ENCODE measurements at places on chromosomes 3 and 15.

GRCh38 chr3:71300951-71301393 is 282.6 kb downstream of the FOXP1 start:
- no peak for DNase-seq

GRCh38 chr3:38616658-38617057 is 32.8 kb downstream of the SCN5A start:
- DNase-seq = no peak

GRCh38 chr3:193499136-193499770 is 55.4 kb downstream of the ATP13A4 start:
- no peak for DNase-seq

GRCh38 chr15:92636908-92637481 is 18.6 kb downstream of the FAM174B start:
- no peak for DNase-seq

DNA sequence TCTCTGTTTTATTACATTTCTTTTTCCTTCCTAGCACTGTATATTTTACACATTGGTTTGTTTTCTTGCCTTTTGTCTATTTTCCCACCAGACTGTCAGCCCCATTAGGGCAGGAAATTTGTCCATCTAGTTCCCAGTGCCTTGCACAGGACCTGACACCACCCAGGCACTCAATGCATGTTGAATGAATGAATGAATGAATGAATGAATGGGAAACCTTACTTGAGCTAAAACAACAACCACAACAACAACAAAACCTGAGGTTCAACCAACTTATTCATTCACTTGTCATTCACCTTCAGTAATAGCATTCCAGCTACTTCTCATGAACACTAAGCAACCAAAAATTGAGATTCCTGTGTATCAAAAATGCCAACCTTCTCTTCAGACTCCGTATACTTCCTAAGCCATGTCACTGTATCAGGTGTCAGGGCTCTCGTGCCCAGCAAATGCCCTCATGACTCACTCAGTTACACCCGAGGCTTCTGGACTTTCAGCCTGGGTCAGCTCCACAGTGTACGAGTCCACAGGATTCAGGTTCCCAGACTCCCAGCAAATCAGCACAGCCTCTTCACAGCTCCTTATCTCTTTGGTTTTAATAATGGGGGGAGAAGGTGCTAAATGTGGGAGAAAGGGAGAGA is 37.3 kb downstream of the FSD2 start:
- no peak for DNase-seq

- DNase-seq = no peak
Observed at GRCh38 chr15:78155355-78155939, 6.3 kb downstream of the IDH3A start.

DNA sequence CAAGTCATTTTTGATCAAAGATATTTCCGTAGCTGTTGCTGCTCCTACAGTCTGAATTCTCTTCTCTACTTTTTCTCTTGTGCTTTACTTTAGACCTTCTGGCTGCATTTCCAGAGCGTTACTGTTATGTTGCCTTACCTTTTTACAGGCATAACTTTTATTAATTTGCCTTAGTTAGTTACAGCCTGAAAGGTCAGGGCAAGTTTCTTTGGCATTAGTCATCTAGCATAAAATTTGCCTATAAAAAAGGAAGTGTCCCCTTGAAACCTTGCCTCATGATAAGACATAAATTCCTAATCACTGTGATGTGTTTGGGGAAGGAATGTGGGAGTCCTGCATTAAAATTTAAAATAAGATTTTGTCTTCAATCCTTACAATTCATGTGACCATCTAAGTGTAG is 618.5 kb downstream of the NR2F2 start:
- no peak for DNase-seq

DNA sequence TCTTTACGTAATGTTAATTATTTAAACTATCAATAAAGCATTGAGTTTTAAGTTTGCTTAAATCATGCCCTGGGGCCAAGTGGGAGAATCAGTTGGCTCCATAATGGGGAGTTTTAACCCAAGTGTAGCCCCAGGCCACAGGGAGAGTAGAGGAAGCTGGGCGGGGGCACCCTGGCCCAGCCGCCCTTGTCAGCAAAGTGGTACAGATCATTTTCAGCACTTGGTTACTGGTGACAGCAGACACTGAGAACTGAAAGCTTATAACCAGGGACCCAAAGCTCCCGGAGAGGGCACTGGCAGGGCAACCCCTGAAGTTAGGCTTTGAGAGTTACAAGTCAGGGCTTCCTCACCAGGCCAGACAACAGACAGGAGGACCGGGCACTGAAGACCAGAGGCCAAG is 90.6 kb downstream of the SEMA5B start:
- DNase-seq = no peak

DNA sequence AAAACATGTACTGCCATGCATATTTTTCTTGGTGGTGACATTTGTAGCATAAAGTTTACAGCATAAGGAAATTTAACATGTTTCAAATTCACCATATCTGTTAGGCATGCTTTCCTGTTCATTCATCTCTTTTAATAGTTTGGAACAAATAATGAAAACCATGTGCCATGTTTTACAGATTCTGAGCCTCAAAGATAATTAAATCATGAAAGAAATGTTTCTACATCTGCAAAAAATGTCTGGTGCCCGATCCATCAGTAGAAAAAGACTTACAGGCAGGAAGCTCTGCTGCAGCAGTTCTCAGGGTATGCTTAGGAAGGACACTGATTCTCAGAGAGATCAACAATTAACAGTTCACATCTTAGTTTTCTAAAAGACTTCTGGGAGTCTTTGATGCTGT is 316.2 kb downstream of the IL5RA start:
- no peak for DNase-seq

DNA sequence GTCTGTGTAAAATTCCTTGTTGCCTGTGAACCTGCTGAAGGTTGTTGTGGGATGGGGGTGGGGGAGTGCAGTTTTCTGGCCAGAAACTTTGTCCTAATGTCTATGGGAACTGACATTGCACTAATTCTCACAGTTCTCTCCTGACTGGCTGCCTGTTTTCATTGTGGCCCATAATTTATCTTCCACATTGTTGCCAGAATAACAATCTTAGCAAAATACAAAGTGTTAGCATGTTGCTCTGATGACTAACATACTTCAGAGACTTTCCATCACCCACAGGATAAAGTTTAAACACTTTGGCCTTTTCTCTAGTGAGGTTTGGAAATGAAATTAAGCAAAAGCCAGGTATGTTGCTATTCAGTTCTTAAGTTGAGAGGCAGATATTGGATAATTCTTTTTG is 81.4 kb upstream of the TBC1D5 start:
- no peak for DNase-seq

DNA sequence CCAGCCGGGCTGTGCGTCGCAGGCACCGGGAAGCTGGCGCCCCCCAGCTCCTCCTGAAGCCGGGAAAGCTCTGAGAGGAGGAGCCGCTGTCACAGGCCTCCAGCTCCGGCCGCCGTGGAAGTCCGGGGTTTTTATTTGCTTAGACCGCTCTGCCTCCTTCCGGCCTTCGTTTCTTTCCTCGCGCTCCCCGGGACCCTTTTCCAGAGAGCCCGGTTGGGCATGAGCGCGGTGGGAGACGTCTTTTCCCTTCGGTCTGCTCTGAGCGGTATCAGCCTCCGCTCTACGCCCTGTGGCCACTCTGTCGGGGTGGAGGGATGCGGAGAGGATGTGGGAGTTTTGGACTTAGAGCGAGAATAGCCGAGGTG is 559 bp downstream of the SENP5 start:
- no peak for DNase-seq

GRCh38 chr3:8665407-8665896 is 20.9 kb upstream of the SSUH2 start:
- DNase-seq = no peak

DNA sequence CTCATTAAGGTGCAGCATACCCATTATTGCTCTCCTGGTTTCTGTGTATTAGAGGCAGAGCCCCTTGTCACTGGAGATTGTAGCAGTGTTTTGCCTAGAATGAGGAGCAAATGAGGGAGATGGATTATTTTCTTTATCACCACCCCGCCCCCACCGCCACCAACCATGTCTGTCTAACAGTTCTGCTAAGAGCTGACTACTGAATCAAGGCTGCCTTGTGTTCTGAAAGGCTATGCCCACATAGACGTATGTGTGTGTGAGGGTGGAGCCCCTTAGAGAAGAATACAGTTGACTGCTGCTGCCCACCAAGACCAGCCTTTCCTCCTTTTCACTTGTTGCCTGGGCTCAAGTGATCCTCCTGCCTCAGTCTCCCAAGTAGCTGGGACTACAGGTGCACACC is 47.4 kb downstream of the RAD54L2 start:
- DNase-seq = no peak

DNA sequence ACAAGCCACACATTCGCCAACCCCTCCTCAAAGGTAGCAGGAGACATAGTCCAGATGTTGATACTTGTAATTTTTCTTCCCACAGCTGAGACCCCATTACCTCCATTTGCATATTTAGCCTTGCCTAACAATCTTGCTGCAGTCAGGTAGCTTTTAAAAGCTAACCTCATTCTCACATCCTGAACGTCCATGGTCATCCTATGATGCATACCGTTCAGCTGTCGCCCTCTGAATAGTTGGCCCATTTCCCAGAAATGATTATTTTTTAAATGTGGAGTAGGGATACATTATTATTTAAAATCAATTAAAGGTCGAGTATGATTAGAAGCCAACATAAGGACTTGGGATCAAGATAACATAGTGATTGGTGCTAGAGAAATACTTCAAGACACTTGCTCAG is 165.0 kb downstream of the MEX3B start:
- no peak for DNase-seq

- peak; percentile 21 for DNase-seq
Observed at GRCh38 chr3:70716832-70717231, 404.4 kb upstream of the MDFIC2 start.

GRCh38 chr3:70919661-70920060 is 607.2 kb upstream of the MDFIC2 start:
- no peak for DNase-seq

DNA sequence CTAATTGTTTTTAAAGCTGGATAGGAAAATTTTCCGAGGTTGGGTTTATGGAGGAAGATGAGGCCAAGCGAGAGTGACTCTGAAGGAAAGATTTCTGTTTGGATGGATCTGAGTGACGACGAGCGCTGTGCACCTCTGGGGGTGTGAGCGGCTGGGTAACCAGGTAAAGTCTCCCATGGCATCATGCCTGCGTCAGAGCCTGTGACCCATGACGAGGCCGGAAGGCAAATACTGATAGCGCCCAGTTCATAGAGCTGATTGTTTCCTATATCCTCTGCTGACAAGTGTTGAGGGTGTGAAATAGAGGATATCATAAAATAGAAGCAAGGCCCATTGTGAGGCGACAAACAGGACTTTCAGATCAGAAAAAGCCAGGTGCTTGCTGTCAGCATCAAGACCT is 33.7 kb upstream of the MAGEF1 start:
- DNase-seq = no peak

DNA sequence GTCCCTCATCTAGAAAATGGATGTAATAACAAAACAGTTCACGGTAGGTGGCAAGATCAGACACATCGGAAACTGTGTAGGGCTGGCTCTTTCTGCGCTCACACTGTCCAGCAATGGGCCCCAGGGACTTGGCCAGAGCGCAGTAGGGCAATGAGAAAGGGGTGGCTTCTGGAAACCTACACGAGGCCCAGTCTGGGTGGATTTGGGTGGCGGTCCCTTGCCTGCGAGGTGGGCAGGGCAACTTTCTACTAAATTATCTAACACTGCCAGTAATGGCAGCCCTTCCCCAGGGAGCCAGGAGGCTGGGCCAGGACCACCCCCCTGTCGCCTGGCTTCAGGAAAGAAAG is 2.1 kb upstream of the TNK2 start:
- no peak for DNase-seq

DNA sequence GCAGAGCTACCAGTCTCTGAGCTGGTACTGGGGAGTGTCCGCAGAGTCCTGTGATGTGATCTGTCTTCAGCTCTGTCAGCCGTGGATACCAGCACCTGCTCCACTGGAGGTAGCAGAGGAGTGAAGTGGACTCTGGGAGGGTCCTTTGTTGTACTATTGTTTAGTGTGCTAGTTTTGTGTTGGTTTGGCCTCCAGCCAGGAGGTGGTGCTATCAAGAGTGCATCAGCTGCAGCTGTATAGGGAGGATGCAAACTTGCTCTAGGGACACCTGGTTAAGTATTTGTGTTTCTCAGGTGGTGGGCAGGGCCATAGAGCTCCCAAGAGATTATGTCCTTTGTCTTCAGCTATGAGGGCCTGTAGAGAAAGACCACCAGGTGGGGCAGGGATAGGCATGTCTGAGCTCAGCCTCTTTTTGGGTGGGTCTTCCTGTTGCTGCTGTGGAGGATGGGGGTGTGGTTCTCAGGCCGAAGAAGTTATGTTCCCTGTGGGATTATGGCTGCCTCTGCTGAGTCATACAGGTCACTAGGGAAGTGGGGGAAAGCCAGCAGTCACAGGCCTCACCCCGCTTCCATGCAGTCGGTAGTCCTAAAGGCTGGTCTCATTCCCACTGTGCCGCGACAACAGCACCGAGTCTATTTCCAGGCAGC is 443.2 kb upstream of the TBL1XR1 start:
- no peak for DNase-seq

- no peak for DNase-seq
Observed at GRCh38 chr3:136992115-136992514, 34.3 kb downstream of the IL20RB start.

GRCh38 chr3:155549087-155549486 is 195.8 kb downstream of the PLCH1 start:
- DNase-seq = no peak

- DNase-seq = peak; percentile 49
Observed at GRCh38 chr3:11155341-11156025, 1.2 kb downstream of the HRH1 start.

GRCh38 chr3:184908859-184909258 is 96.9 kb downstream of the VPS8 start:
- no peak for DNase-seq

GRCh38 chr3:107241217-107241616 is 136.0 kb upstream of the CCDC54 start:
- DNase-seq = no peak

GRCh38 chr3:5427021-5427420 is 239.5 kb downstream of the EDEM1 start:
- no peak for DNase-seq

GRCh38 chr15:70171256-70171886 is 73.7 kb upstream of the TLE3 start:
- no peak for DNase-seq

DNA sequence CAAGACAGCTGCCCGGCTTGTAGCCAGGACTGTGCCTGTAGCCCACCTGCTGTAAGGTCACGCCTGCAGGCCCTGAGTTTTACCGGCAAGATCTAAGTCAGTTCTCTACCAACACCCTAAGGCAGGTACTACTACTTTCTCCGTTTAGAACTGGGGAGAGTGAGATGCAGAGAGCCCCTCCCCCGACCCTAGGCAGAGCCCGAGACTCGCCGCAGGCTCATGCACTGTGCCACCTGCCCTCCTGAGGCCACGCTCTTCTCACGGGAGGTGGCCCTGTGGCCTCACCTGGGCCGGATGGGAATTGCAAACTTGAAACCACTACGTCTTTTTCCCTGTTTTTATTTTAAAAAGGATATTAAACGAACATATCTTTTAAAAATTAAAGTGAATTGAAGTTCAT is 36.9 kb upstream of the PCSK6 start:
- no peak for DNase-seq

DNA sequence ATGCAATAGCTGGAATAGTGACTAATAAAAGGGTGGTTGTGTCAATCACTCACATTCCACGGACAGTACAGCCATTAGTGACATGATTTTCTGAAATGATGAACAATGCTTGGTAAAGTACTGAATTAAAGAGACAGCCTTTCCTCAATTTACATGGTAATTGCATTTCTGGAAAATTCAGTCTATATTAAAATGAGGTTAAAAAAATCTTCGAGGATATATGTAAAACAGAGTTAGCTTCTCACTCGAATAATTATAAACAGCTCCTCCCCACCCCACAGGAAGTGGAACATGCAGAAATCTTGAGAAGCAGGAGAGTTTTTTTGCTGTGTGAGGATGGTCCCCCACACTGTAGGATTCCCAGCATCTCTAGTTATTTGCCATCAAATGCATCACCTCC is 42.1 kb downstream of the SLC6A11 start:
- DNase-seq = no peak

Measured in midbrain (tissue), 1 donor.